ENCODE measurements at places on chromosomes 1 and 21.

GRCh38 chr21:15753741-15754140 lies 24.0 kb downstream of the USP25 start:
- no peak for DNase-seq

DNA sequence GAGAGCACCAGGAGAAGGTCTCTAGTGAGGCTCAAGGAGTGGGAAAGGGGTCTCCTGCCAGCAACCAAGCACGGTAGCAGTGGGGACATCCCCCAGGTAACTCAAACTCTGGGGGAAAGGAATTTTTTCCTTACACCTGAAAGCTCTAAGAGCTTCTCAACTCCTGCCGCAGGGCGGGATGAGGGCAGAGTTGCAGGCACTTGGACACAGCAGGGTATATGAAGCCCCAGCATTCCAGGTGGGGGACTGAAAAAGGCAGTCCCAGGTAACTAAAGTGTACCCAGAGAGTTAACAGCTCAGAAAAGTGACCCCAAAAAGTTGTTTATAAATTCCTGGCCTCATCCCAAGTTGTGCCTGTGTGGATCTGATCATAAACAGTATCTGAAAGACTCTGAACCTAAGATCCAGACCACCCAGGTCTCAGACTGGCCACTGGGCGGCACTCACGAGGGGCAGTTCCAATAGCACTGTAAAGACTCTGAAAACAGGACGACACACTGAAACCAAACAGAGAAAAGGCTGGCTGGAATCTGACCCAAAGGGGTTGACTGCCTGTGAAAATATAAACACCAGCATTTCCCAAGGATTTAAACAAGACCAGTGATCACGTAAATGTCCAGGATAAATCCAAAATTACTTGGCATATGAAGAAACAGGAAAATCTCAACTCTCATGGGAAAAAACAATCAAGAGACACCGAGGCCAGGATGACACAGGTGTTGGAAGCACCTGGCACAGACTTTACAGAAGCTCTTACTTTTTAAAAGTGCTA lies 47.5 kb downstream of the HSF2BP start:
- peak; percentile 42 for DNase-seq

DNA sequence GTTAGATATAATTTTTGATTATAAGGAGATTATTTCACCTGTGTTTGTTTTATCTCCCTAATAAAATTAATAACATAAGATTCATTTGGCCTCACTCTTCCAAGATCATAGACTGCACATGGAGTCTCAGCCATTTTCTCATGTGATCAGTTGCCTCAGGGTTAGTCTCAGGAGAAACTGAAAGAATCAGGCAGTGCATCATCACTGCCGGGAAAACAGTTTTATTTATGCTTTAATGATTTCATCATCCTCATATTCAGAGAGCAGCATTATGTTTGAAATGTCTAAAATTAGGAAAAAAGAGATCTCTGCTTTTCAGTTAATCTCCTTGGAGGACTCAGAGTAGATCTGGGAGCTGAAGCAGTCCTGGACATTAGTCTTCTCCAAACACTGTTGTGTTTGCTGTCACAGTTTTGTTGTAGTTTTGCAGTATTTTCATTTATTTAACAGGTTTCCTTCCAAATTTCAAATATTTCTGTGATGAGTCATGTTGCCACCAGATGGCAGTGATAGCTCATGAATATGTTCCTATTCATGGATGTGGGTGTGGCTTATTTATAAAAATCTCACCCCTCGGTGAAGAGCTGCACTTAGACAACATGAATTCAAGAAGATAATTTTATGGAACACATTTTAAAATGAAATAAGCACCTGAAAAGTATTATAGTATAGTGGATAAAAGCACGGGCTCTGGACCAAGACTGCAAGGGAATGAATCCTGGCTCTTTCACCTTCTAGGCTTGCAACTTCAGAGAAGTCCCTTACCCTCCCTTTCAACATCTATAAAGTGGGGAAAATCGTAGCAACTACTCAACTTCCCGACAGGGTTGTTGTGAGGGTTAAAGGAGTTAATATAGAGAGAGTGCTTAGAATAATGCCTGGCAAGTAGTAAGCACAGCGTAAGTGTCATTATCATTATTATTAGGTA lies 31.2 kb downstream of the CHD1L start:
- DNase-seq, result peak; percentile 57

GRCh38 chr1:222034790-222035189 lies 292.9 kb upstream of the DUSP10 start:
- no peak for DNase-seq

- DNase-seq, result no peak
Observed at GRCh38 chr1:205283270-205284147, 38.0 kb downstream of the NUAK2 start.

GRCh38 chr1:167617153-167618147 lies 12.6 kb upstream of the RCSD1 start:
- peak; percentile 78 for DNase-seq
